ENCODE measurements at places on chromosomes 6 and 20.

- no peak for DNase-seq
These were observed at the start of gene GID8 for GRCh38 chr20:62938105-62938888. GID8 (plus strand) TSS chr20:62938147; CDS start chr20:62941503, 3,356 bp downstream.

- DNase-seq = no peak
These were observed 761 bp downstream of the KLHL32 start for GRCh38 chr6:96925290-96925687.

- no peak for DNase-seq
These were observed 1.9 kb downstream of the PRELID3B start for GRCh38 chr20:59040667-59041066.

GRCh38 chr6:158646023-158646910 lies 1.7 kb upstream of the DYNLT1 start:
- DNase-seq = no peak

- no peak for DNase-seq
These were observed 51.2 kb upstream of the LYRM2 start for GRCh38 chr6:89689732-89690131.

All from stimulated activated naive CD4-positive, alpha-beta T cell (primary cell).